ENCODE measurements at places on chromosomes 1 and 21. TPM values are rescaled to one million over a fixed set of nuclear protein-coding genes. Genes with fewer than 3 reads are reported as not detected.

- DNase-seq, result peak; percentile 19
These were observed 1.6 kb downstream of the ADAMTS5 start for GRCh38 chr21:26965040-26965906.

DNA sequence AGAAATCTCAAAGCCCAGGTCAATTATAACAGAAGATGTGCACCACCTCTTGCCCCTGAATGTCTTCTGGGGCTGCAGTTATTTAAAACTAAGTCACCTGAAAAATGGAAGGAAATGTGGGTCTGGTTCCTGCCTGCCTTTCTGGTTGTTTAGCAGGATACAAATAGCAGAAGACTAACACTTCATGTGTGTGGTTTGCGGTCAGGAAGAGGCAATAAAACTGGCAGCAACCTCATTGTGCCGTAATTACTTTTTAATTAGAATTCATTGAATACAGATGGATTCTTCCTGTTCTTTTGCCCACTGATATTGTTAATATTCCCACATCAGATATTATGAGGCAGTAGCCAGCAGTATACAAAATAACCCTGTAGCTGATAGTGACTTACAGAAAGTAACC is 345.7 kb downstream of the ZNF326 start:
- DNase-seq, result no peak

DNA sequence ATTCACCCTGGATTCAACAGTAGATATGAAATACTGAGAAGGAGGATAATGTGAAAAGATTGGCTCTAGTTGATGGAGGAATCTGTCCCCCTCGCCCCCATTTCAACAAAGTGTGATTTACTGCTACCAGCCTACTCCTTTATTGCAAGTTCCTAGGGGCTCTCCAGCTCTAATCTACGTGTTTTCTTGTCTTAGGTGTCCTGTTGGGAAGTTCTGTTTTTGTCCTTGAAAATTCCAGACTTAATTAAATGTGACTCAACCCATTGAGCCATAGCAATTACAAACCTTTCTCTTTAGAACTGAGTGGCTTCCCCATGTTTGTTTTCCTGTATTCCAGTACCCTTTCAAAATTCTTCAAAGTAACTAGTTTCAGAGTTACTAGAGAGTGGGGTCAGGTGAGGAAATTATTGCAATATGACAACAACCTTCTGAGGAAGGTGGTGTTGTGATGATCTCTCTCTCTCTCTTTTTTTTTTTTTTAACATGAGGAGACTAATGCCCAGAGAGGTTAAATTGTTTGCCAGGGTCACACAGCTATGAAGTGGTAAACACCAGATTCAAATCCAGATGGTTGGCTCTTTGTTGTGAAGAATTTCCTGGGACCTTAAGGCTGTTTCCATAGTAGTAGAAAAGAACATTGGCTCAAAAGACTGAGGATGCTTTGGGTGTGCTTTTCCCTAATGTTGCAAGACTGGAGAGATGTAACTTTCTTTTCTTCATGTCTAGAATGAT is 3.5 kb downstream of the RGL1 start:
- DNase-seq, result no peak

- DNase-seq, result no peak
These were observed 13.0 kb downstream of the UBE4B start for GRCh38 chr1:10045480-10046355.

DNA sequence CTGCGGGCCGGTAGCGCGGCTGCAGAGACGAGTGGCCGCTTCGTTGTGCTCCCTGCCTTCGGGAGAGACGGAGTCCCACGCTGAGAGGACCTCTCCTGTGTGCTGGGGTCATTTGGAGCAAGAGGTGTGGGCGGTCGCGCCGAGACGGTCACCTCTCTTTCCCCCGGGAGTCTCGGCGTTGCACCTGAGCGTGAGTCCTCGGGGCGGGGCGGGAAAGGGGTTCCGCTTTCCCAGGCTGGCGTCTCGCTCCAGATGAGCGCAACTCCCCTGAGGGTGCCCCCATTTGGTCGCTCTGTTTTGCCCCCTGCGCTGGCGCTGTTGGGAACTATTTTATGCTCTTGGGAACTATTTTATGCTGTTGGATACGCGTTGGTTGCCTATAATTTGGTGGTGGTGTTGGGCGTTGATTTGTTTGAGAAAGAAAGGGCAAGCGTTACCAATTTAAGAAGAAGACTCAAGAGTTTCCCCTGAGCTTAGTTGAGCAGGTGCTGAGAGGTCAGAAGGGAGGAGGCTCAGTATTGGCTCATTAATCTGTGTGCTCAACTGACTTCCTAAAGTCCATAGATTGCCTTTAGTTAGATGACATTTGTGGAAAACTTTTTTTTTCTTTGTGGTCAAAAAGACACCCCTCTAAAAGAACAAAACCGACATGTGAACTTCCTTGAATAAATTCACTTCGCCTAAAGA is 683 bp downstream of the LRRC8B start:
- peak; percentile 71 for DNase-seq

- DNase-seq, result no peak
These were observed 1.9 kb downstream of the BTF3L4 start for GRCh38 chr1:52057876-52058415.

GRCh38 chr1:18511874-18512150 is 31.1 kb downstream of the KLHDC7A start:
- no peak for DNase-seq

GRCh38 chr1:95742591-95743089 is 508.6 kb downstream of the RWDD3 start:
- no peak for DNase-seq

DNA sequence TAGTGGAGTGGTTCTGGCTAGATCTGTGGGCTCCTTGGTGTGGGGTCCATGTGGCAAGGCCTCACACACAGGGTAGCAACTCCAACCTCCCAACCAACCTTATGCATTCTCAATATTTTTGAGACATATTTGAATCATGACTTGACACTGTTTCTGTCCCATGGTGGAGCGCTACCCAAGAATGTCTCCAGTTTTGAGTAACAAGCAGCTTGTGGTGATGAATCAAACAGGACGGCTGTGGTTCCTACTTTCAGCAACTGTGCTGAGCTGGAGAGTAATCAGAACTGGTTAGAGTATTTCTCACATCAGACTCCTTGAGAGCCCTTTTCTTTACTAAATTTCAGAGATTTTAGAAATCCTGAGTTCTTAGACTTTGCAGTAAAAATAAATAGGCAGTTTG is 3.1 kb downstream of the LCE3D start:
- DNase-seq, result no peak

Gene RXFP4
- total RNA-seq, result 4.2 TPM

Gene SPAG17
- not detected for total RNA-seq
